Stromal cell of bone marrow (primary cell): ENCODE measurements at places on chromosomes 16 and 17.
A peak's percentile ranks its signal among the peaks of the same experiment; 100 is the strongest.

DNA sequence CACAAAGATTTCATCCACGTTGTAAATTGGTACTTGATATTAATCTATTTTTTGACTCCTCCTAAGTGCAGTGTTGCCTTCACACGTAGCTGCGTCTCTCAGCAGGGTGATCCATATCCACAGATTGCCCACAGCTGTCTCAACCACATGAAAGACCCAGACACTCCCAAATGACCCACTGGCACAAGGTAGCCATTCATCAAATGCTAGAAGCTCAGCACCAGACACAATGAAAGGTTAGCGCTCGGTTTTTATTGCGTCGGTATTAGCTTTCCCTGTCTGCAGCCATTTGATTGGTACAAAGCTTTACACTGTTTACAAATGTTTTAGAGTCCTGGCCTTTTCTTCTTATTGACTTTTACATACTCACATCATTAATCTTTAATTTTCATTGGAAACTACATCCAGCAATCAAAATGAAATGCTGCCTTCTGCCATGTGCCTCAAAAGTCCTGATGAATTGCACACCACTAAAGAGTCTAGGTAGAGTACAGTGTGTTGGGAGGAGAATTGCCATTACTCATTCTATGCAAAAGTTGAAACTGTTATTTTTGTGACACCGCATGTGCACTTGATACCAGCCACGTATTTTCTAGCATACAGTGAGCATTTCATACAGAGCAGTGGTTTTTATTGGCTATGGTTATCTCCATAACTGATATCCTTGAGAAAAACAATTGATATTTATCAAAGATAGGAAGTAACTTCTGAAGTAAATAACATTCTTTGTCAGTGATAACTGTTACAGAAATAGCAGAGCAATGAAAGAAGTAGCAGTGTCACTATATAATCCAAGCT is 127.3 kb upstream of the NUDT7 start:
- no peak for DNase-seq

- DNase-seq: no peak
Observed at GRCh38 chr17:41917679-41918313, 955 bp downstream of the ACLY start.

GRCh38 chr17:50180620-50181019 is 14.8 kb downstream of the SGCA start:
- no peak for DNase-seq

- DNase-seq: no peak
Observed at GRCh38 chr16:20729141-20729540, 12.5 kb downstream of the THUMPD1 start.

DNA sequence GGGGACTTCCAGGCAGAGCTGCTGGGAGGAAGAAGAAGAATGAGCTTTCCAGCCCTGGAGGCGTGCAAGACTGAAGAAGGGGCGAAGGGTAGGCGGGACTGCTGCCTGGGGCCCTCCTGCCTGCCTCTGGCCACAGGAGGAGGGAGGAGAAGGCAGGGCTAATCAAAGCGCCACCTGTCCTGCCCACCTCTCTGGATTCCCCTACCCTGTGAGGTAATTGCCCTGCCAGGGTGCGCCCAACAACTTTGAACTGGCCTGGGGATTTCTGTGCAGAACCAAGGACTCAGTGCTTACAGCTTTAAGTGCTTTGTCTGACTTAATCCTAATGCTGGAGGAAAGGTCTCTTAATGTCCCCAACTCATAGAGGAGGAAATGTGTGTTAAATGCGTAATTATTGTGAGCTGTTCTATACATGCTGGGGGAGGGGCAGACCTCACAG is at the start of gene NOXO1:
Gene NOXO1 (minus strand): TSS at position 72 of the 439 bp plus-strand sequence. CDS start 290 bp downstream, outside the sequence.
- DNase-seq: no peak

- DNase-seq: peak; percentile 56
Observed at GRCh38 chr17:59963738-59964481, 630 bp downstream of the RNFT1 start.

DNA sequence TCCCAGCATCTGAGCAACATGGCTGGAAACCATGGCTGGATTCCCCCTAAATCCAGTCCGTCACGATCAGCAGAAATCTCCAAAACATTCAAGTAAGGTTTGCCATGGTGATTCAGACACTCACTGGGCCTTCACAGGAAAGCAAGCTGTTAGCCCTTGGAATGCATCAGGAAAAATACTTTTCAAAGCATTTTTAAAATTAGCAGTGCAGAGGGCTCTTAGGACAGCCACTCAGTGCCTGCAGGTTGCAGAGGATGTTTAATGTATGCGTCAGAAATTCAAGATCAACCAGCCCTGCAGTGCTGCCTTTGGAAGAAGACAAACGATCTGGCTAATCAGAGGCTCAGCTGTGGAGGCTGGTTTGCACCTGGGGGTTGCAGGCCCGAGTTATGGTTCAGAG is 50.3 kb downstream of the FOXL1 start:
- DNase-seq: no peak

DNA sequence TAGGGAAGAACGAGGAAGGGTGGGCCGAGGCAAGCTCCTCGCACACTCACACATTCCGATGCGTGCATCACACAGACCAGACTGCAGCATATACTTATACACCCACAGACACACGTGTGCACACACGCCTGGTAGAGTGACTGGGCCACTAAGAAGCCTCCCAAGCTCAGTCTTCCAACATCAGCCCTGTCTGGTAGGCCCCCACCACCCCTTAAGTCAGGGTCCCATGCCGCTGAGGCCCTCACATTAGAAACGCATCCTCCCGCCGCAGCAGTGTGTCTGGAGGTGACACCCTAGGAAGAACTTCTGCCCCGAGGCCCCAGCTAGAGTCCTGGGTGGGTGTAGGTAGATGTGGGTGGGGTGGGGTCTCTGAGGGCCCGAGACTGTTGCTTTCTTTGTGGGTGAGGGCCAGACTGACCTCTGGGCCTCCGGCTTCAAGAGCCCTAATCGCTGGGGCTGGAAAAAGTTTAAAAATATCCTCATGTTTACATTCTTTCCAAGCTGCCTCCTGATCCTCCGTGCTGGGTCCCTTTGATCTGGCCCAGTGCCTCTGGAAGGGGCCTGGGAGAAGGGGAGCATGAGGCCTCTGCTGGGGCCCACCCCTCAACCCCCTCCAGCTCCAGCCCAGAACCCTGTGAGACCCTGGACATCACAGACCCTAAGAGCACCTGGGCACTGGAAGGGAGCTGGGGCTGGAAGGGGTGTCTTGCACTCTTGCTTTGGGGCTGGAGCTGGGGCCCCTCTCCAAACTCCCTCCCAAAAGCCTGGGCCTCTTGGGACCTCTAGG is 13.6 kb downstream of the CDH16 start:
- no peak for DNase-seq

DNA sequence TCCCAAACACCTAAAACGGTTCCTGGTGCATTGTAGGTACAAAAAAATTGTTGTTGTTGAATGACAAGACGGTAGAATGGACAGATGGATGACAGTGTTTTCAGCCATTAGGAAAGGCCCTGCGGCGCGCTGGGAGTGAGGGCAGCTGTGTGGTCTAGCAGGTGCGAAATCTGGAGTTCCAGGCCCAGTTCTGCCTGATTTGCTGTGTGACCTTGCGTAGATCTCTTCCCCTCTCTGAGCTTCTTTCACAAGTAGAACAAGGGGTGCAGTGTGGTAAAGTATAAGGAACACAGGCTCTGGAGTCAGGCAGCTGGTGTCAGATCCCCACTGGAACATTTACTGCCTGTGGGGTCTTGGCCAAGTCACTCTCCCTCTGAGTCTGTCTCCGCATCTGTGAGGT is 25.3 kb downstream of the SPNS2 start:
- DNase-seq: no peak

- DNase-seq: no peak
Observed at GRCh38 chr16:21162661-21163151, 4.2 kb downstream of the LDAF1 start.

GRCh38 chr16:89172528-89173173 is 1.1 kb downstream of the CDH15 start:
- DNase-seq: no peak
